ENCODE measurements at places on chromosomes 5 and 9.

GRCh38 chr5:35656721-35657120 is 39.1 kb downstream of the SPEF2 start:
- no peak overlapping the region for H3K4me3 ChIP-seq
- no peak for DNase-seq
- H3K27me3 ChIP-seq: no peaks in the 10 kb centered on the region
- no peak overlapping the region for H3K27ac ChIP-seq

DNA sequence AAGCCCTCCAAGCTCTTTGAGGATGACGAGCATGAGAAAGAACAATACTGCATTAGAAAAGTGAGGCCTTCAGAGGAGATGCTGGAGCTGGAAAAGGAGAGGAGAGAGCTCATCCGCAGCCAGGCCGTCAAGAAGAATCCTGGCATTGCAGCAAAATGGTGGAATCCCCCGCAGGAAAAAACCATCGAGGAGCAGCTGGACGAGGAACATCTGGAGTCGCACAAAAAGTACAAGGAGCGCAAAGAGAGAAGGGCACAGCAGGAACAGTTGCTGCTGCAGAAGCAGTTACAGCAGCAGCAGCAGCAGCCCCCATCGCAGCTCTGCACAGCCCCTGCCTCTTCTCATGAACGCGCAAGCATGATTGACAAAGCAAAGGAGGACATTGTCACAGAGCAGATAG is 71.2 kb downstream of the C9orf152 start:
- no peaks in the 10 kb centered on the region for H3K27me3 ChIP-seq
- H3K27ac ChIP-seq: no peak overlapping the region
- H3K4me3 ChIP-seq: no peak overlapping the region
- no peak for DNase-seq
- peaks cover 4% of the 10 kb centered on the region for H3K4me1 ChIP-seq

DNA sequence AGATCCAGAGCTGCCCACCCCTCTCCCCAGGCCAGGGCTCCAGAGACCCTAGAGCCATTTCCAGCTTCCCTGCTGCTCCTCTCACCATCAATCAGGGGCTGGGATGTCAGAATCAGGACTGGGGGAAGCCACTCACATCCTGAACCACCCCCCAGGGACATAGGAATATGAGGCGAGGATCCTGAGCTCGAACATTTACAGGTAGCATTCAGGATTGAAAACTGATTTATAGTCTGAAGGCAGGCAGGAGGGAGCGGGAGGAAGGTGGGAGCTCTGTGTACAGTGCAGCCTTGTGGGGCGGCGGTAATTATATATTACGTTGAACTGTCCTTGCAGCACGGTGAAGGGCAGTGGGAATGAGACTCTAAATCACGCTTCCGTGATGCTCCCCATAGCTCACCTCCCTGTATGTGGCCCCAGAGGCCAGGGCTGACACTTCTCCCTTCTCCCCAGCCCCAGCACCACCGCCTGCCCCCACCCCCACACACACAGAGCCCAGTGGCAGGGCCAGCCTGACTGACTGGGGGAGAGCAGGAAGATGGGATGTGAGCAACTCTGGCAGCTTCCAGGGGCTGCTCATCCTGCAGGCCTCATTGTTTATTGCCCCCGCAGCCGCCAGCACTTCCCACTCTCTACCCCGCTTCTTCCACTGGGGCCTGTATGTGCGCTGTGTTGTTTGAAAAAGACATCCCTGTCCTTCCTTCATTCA is 76.0 kb upstream of the HSPA9 start:
- no peak for DNase-seq
- H3K4me3 ChIP-seq: no peak overlapping the region
- no peak overlapping the region for H3K27ac ChIP-seq
- H3K27me3 ChIP-seq: peaks cover 97% of the 10 kb centered on the region

DNA sequence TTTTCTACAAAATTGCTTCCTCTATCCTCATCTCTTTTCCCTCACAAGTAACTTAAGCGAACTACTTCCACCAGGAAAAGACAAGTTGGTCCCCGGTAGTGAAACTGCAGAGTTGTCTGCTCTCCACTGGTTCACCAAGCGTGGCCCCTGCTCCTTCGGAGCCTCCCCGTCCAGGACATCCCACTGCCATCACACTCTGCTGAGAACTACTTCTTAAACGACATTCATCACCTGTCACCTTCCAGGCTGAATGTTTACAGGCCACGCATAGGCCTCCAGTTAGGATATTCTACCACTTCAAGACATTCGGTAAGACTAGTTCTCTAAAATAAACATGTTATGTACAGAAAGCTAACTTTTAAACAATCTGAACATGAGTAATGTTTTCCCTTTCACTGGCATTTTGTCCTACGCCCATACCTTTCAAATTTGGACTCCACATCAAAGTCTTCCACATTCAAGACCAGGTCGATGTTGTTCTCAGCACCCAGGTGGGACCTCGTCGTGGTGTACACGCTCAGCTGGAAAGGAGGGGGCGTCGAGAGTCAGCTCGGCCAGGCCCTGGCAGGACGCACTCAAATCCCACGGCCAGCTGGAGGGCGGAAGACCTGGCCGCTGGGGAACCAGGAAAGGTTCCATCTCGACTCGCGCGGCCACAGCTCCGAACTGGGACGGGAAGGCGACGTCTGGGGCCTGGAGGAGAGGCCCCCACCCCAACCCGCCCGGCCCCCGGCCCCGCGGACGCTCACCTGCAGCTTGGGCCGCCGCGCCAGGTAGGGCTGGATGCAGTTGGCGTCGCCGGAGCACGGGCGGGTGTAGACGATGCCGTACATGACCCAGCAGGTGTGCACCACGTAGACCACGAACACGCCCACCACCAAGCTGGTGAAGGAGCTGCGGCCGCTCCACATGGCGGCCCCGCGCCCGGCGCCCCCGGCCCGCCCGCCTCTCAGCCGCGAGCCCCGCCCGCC is 683 bp downstream of the CLPTM1L start:
- peak overlapping the region; percentile 82 for H3K4me3 ChIP-seq
- H3K27me3 ChIP-seq: no peaks in the 10 kb centered on the region
- peak overlapping the region; percentile 84 for H3K27ac ChIP-seq
- H3K4me1 ChIP-seq: peaks cover 29% of the 10 kb centered on the region

DNA sequence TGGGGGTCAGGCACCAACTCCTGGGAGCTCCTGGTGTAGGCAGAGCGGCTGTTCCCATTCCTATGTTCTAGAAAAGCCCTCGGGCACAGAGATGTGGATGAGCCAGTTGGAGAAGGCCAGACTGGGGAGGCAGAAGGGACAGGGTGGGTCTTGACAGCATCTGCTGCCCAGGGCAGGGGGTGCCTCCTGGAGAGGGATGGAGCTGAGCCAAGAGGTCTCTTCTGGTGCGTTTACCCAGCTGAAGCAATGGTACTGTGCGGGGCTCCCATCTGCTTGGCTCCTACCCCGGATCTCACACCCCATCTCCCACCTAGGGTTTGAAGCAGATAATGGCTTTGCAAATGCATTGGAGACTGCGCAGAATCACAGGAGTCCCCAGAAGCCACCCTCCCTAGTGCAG is 41.3 kb downstream of the SHB start:
- no peaks in the 10 kb centered on the region for H3K36me3 ChIP-seq
- DNase-seq: no peak
- H3K27ac ChIP-seq: no peak overlapping the region
- H3K4me1 ChIP-seq: peaks cover 3% of the 10 kb centered on the region
- H3K27me3 ChIP-seq: no peaks in the 10 kb centered on the region
- no peak overlapping the region for H3K4me3 ChIP-seq

- H3K27me3 ChIP-seq: no peaks in the 10 kb centered on the region
- no peak overlapping the region for H3K27ac ChIP-seq
- H3K4me3 ChIP-seq: no peak overlapping the region
- peaks cover 15% of the 10 kb centered on the region for H3K36me3 ChIP-seq
- peaks cover 33% of the 10 kb centered on the region for H3K4me1 ChIP-seq
Observed at GRCh38 chr9:137669261-137669672, 50.5 kb downstream of the EHMT1 start.

DNA sequence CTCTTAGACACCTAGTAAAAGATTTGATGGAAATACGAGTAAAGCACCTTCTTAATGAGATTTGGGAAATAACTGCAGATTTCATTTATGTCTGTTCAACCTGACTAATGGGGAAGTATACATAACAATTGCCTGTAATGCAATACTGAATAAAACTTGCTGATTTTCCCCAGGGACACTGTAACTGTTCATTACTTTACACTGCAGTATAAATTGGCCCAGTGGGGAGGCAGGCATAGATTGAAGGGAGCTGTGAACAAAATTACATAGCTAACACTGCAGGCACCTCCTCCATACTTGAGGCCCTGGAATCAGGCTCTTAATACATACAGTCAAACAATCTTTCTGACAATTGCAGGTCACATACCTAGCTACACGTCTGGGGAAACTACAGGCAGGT is 216.2 kb downstream of the PTPRD start:
- no peak for DNase-seq
- no peaks in the 10 kb centered on the region for H3K27me3 ChIP-seq
- no peaks in the 10 kb centered on the region for H3K4me1 ChIP-seq
- no peak overlapping the region for H3K4me3 ChIP-seq
- no peak overlapping the region for H3K27ac ChIP-seq
- H3K36me3 ChIP-seq: no peaks in the 10 kb centered on the region

Data from activated CD4-positive, alpha-beta T cell treated with anti-CD3 and anti-CD28 coated beads, Interleukin-2, amount 10 ng/mL, durations not matched to agents 7 days and 5 days (primary cell).